ENCODE measurements at places on chromosomes 13 and 19.
A peak's percentile ranks its signal among the peaks of the same experiment; 100 is the strongest.

DNA sequence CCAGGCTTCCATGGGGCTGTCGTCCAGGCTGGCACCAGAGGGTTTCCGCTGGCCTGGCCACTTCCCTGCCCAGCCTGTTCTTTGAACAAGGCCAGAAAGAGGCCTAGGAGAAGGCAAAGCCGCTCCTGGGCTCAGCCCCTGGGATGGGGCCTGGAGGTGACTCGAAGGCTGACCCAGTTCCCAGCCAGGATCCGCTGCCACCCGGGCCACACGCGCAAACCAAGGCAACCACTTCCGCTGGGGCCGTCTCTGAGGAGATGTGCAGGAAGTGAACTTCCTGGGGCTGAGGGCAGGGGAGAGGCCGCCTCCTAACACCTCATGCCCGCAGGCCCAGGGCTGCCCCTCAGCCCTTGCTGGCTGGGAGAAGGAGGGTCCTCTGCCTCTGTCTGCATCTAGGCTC lies 15.2 kb downstream of the PLEKHF1 start:
- DNase-seq, result no peak

GRCh38 chr19:6590258-6590826 lies 608 bp downstream of the CD70 start:
- DNase-seq, result no peak

DNA sequence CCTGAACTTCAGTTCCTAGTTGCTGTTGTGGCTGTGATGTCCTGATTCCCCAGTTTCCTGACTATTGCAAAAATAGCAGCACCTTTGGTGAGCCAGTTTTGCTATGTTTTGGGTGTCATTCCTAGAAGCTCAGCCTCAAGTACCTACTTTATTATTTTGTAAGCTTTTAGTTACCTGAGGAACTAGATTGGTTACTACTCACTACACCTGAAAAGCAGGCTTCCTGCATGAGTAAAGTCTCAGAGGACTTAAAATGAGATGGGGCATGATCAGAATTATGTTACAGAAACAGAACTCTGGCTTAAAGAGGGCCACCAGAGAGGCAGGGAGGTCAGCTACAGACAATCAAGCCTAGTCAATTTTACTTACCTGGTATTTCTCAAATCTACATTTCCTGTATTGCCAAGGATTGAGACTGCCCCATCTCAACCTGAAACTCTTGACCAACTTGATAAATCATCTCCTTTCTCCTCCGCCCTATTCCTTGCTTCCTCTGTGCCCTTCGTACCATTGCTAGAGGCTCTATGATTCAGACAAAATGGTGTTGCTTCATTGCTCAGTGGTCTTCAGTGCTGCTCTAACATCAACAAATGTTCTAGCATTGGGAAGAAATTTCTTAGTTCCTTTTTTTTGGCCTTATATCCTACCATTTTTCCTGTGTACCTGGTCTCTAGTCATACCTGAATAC lies 58.9 kb downstream of the RAP2A start:
- no peak for DNase-seq

DNA sequence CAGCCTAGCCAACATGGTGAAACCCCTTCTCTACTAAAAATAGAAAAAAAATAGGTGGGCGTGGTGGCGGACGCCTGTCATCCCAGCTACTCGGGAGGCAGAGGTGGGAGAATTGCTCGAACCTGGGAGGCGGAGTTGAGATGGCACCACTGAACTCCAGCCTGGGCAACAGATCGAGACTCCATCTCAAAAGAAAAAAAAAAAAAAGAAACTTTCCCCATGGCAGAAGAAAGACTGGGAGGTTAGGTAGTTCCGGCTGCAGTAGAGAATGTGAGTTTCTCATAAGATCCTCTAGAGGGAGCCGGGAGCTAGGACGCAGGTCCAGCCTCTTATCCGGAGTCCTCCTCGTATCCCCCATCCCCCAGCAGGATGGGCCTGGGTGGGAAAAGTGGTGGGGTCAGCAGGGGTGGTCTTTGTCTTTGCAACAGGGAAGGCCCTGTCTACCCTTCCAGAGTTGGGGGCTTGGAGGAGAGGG lies 13.2 kb upstream of the CREB3L3 start:
- peak; percentile 44 for DNase-seq

GRCh38 chr19:48613852-48614435 lies 932 bp downstream of the FAM83E start:
- no peak for DNase-seq

- DNase-seq, result peak; percentile 31
Observed at GRCh38 chr13:107461751-107462150, 753.6 kb downstream of the LIG4 start.

- DNase-seq, result peak; percentile 2
Observed at GRCh38 chr13:109781384-109782065, 4.9 kb downstream of the IRS2 start.
